Testis (tissue), 5 donors: ENCODE measurements at places on chromosomes 5 and 9. TPM values are rescaled to one million over a fixed set of nuclear protein-coding genes. Genes with fewer than 3 reads are reported as not detected.

The FREM1 gene
- total RNA-seq: 4.6 TPM

The CNTFR gene
- total RNA-seq: 16.0 TPM

The PRRT1B gene
- total RNA-seq: 0.47 TPM

The SPINK13 gene
- 0.50 TPM for total RNA-seq

The PCDHB13 gene
- 9.3 TPM for total RNA-seq

The RNF180 gene
- total RNA-seq: 25.6 TPM

The SH2D3C gene
- 6.6 TPM for total RNA-seq

The SLC36A2 gene
- total RNA-seq: 0.43 TPM
